ENCODE measurements at places on chromosomes 7 and 10.

- H3K4me3 ChIP-seq: peak overlapping the region; percentile 90
- peaks cover 37% of the 10 kb centered on the region for H3K4me1 ChIP-seq
- no peaks in the 10 kb centered on the region for H3K27me3 ChIP-seq
- no peaks in the 10 kb centered on the region for H3K36me3 ChIP-seq
Observed at GRCh38 chr10:75110006-75110632, 1.3 kb upstream of the SAMD8 start.

- H3K27ac ChIP-seq: no peak overlapping the region
- no peaks in the 10 kb centered on the region for H3K4me1 ChIP-seq
- DNase-seq: no peak
- no peak overlapping the region for H3K4me3 ChIP-seq
- no peaks in the 10 kb centered on the region for H3K36me3 ChIP-seq
- no peaks in the 10 kb centered on the region for H3K27me3 ChIP-seq
Observed at GRCh38 chr10:112605063-112605462, 158.0 kb downstream of the VTI1A start.

DNA sequence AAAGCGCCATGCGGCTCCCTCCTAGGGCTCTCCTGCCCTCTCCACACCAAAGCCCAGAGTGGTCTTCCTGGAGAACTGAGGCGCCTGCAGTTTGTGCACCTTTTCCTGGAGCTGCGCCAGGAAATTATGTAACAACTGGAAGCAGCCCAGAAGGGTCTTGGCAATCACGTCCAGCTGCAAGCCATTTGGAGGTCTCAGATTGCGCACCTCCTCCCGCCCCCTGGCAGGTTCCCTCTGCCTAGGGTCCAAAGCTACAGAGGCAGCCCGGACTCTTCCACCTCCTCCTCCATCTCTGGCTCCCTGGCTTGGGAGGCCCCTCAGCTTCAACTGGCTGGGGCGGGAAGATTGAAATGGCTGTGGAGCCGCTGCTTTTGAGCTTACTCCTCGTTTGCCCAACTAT is 34.0 kb upstream of the SFTPD start:
- DNase-seq: no peak
- H3K36me3 ChIP-seq: no peaks in the 10 kb centered on the region
- no peak overlapping the region for H3K4me3 ChIP-seq
- no peaks in the 10 kb centered on the region for H3K27me3 ChIP-seq

- H3K36me3 ChIP-seq: no peaks in the 10 kb centered on the region
- no peak overlapping the region for H3K27ac ChIP-seq
- no peaks in the 10 kb centered on the region for H3K27me3 ChIP-seq
- no peak overlapping the region for H3K4me3 ChIP-seq
- no peak for DNase-seq
Observed at GRCh38 chr7:70714506-70715038, 417.4 kb upstream of the GALNT17 start.

DNA sequence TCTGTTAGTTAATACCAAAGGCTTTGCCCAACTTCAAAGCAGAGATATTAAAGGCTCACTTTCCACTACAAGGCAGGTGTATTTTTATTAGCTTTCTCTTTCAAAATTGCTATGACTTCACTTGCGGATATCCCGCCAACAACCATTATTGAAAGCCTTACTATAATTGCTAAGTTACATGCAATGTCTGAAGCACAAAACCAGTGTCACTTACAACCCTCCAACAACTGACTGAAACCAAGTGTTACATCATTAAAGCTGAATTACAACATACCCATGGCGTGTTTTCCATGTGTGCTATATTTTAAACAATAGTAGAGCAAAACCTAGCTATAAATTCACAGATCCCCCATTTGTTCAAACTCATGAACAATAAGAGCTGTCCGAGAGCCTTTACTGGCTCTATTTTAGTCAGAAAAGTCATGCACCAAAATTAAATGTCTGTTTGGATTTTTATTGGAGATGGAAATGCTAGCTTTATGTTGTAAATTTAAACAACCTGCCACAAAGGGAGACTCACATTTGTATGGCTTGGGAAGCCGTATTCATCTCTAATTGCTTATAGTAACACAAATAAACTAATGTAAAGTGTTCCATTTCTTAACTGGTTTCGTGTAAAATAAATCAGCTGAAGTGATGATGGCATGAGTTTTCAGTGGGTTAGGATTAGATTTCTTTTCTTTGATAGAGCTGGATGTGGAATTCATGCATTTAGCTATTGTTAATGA is 227.1 kb downstream of the AGMO start:
- H3K36me3 ChIP-seq: no peaks in the 10 kb centered on the region
- H3K4me3 ChIP-seq: no peak overlapping the region
- H3K4me1 ChIP-seq: no peaks in the 10 kb centered on the region
- DNase-seq: no peak

- H3K4me3 ChIP-seq: no peak overlapping the region
- H3K36me3 ChIP-seq: no peaks in the 10 kb centered on the region
- H3K27me3 ChIP-seq: no peaks in the 10 kb centered on the region
- H3K27ac ChIP-seq: no peak overlapping the region
Observed at GRCh38 chr7:33671531-33672262, 233.6 kb upstream of the BMPER start.

DNA sequence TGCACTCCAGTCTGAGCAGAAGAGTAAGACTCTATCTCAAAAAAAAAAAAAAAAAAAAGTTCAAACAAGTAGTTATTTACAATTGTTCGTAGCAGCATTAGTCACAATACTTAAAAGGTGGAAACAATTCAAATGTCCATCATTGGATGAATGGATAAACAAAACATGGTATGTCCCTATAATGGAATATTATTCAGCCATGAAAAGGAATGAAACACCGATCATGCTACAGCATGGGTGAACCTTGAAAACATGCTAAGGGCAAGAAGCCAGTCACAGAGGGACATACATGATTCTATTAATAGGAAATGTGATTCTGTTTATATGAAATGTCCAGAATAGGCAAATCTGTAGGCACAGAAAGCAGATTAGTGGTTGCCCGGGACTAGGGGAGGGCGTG is 15.9 kb downstream of the DOCK1 start:
- no peak overlapping the region for H3K4me3 ChIP-seq
- no peak overlapping the region for H3K27ac ChIP-seq
- no peaks in the 10 kb centered on the region for H3K4me1 ChIP-seq

Data from CD8-positive, alpha-beta memory T cell (primary cell).